ENCODE measurements at places on chromosomes 1 and 21.

- DNase-seq = no peak
Observed at GRCh38 chr1:231107600-231108326, 54.1 kb upstream of the TRIM67 start.

DNA sequence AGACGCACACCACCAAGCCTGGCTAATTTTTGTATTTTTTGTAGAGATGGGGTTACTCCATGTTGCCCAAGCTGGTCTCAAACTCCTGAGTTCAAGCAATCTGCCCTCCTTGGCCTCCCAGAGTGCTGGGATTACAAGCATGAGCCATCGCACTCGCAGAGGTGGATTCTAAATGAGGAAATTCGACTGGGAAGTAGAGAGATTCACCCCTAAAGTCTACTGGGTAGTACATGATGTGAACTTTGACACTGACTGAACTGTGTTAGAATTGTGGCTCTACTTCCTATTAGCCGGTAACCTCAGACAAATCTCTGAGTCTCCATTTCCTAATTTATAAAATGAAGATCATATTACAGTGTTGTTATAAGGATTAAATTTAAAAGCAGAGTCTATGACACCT lies 276.0 kb upstream of the NR5A2 start:
- no peak for DNase-seq

DNA sequence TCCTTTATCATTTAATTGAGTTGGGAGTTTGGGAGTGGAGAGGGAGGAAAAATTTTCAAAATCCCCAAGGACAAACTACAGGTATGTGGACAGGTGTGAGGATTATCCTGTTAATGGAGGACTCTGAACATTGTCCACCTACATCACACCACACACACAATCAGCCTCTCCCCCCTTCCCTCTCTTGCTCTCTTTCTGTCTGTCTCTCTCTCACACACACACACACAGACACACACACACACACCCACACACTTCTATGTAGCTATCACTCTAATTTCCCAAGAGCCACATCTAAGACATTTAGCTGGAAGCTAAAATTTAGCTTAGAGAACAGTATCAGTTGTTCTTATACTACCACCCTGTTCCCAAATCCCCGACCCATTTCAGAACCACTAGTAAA lies 1.5 kb downstream of the S100A8 start:
- DNase-seq = no peak

- DNase-seq = no peak
Observed at GRCh38 chr21:37000381-37000780, 6.1 kb upstream of the RIPPLY3 start.

DNA sequence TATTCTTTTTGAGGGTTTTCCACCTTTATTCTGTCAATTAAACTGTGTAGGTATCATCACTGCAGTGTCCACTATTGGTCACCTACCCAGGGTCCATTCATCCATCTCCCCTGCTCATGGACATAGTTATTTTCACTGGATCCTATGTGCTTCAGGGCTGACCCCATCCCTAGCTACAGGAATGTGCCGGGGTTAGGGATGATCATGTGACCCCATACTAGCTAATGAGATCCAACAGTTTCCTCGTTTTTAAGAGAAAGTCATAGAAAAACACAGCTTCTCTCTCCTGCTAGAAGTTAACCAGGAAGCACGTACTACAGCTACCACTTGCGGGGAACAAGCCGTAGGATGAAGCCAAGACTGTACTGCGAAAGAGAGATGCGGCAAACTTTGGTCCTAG lies 19.6 kb downstream of the PTGER3 start:
- DNase-seq = no peak

Data from activated T-helper 9 cell treated with anti-CD3 and anti-CD28 coated beads, Interleukin-2, amount 50 U/mL, for 16 hours (primary cell).